ENCODE measurements at places on chromosomes 12 and 14.

DNA sequence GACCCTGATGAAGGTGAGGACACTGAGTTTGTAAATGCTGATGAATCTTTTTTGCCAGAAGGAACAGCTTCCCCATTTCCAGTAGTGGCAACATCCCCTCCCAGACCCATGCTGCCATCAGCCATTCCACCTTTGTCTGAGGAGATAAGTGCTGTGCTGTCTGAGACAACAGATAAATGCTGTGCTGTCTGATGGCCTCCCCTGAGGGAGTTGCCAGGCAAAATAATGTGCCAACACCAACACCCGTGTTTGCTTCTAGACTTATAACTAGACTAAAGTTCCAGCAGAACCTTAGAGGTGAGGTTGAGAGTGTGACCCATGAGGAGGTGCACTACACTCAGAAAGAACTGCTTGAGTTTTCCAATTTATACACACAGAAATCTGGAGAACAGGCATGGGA is 349.5 kb downstream of the C12orf75 start:
- DNase-seq = no peak

DNA sequence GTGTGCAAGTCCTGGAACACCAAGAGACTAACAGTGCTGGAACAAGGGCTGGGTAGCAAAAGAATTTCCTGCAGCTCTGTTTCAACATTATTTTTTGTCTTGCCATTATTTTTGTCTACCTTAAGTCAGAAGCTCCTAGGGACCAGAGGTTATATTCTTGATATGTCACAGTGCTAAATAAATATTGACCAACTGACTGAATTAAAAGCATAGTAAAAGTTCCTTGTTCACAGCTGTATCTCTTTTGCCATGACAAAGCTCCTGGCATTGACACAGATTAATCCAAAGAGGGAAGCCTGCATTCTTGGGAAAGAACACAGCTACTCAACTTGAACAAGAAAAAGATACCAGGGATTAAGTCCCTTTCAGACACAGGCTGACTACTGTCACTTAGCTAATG is 136.5 kb downstream of the SPTSSA start:
- no peak for DNase-seq

DNA sequence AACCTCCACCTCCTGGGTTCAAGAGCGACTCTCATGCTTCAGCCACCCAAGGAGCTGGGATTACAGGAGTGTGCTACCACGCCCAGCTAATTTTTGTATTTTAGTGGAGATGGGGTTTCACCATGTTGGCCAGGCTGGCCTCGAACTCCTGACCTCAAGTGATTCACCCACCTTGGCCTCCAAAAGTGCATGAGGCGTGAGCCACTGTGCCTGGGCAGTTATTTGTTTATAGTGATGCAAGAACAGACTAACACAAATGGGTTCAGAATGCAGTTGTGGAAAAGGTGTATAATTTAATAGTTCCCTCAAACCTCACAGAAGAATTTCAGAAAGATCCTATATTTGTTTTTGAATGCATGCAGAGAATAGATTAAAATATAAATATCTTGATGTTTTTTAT is 447.1 kb downstream of the ZFP36L1 start:
- no peak for DNase-seq

GRCh38 chr14:51472881-51473280 is 178.8 kb upstream of the FRMD6 start:
- DNase-seq = no peak

All from kidney (tissue), 22 donors.